ENCODE measurements at places on chromosomes 13 and 19.

DNA sequence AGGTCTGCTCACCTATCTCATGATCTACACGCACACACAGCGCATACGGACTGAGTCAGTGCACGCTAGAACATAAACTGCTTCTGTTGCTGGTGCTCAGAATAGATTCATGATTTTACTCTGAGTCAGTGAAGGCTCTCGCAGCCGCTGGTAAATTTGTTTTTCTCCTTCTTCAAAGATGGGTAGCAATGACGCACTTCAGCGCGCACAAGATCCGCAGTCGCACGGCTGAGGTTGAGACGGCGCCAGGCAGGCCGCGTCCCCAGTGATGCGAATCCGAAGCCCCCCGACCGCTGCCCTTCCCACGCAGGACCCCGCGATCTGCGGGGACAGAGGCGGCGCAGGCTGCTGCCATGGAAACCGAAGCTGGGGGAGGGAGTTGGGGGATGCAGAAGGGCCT lies 103.7 kb upstream of the USP29 start:
- no peak for DNase-seq

DNA sequence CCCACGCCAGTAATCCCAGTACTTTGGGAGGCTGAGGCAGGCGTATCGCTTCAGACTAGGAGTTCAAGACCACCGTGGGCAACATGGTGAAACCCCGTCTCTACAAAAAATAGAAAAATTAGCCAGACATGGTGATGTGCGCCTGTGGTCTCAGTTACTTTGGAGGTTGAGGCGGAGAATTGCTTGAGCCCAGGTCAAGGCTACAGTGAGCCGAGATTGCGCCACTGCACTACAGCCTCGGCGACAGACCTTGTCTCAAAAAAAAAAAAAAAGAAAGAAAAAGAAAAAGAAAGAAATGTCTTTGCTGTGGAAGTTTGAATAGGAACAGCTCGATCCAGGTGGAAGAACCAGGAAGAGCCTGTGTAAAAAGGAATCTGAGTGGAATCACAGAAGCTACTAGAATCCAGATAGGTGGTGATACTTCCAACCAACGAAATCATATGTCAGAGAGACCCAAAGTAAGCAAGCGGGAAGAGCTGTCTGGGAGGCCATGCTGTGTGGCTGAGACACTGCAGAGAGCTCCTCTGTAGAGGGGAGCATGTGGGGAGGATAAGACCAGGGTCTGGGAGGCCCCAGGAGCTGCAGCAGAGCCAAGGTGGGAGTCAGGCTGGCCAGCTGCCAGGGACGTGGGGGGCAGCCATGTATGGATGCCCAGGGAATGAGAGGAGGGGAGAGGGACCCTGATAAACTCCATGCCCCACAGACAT lies 21.1 kb downstream of the LATS2 start:
- no peak for DNase-seq

DNA sequence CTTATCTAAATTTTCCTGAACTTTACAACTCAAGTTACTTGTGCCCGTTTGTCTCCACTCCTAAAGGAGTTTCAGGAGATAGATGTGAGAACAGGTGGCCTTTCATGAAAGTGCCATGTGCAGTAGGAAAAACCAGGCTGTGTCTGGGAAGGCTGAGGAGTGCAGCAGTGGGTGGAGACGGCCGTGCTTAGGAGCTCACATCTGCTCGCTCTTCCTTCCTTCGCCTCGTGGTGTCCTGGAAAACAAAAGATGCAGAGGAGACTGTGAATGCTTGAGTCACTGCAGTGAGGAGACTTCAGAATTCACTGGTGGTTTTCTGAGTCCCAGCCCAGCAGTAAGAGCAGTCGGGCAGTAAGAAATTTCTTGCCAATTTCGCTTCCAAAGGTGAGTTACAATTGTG lies 138.4 kb upstream of the RNF113B start:
- DNase-seq: no peak

DNA sequence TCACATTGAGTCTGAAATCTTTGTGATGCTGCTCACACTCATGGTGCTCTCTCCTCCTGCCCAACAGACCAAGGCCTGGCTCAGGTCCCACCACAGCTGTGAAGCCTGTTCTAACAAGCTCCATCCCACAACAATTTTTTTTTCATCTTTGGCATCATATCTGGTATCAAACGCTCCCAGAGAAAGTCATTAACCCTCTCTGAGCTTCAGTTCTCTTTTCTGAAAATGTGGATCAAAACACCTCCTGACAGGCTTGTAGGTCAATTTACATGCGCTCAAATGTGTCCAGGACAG lies 224.4 kb downstream of the LACC1 start:
- DNase-seq: no peak

GRCh38 chr13:77448689-77449088 lies 86.8 kb upstream of the SCEL start:
- no peak for DNase-seq

DNA sequence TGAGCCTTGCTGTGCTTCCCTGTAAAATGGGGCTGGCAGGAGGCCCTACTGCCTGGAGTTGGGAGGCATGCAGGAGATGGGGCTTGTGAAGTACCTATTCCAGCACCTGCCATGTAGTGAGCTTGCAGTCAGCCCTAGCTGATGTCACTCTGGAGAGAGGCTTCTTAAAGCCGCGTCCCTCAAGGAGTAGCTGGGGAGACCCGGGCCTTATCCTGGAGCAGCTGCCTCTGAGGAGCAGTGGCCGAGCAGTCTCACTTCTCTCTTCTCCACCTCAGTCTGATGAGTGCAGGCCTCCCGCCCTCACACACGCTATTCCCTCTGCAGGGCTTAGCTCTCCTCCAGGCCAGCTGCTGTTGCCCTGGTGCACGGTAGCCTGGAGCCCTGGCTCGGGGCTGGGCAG lies 18.0 kb downstream of the CLASRP start:
- DNase-seq: no peak

- no peak for DNase-seq
Observed at GRCh38 chr13:99985241-99985874, 3.8 kb downstream of the ZIC2 start.

- no peak for DNase-seq
Observed at GRCh38 chr13:44425041-44425814, 51.6 kb downstream of the SERP2 start.

DNA sequence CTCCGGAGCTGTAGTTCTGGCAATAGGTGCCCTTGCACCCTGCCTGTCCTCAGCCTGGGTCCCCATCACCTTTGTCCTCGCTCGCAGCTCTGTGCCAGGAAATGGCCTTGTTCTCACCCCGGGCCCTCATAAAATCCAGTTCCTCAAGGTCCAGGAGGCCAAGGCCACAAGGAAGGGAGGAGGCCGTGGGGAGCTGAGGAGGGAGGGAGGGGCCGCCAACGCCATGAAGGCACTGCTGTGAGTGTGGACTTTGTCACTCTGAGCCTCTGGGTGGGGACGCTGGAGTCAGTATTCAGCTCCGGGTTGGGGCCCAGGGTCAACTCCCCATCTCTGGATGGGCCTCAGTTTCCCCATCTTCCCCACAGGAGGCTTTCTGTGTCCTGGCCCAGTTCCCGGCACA lies 9.2 kb upstream of the GNA11 start:
- no peak for DNase-seq

- no peak for DNase-seq
Observed at GRCh38 chr19:40576151-40576584, 505 bp upstream of the SHKBP1 start.

DNA sequence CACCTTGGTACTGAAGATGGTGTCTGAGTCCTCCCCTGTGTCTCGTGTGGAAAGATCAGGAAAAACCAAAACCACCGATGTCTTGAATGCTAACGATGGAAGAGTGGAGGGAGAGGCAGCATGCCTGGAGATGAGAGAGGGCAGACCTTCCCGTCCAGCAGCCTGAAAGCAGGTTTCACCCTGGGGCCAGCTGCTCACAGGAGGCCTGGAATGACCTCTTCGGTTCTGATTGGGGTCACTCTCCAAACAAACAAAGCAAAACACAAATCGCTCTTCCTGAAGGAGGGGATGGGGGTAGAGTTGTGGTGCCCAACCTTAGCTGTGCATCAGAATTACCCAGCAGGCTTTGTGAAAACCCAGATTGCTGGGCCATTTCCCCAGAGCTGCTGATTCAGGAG lies 142.3 kb upstream of the SOX1 start:
- no peak for DNase-seq

DNA sequence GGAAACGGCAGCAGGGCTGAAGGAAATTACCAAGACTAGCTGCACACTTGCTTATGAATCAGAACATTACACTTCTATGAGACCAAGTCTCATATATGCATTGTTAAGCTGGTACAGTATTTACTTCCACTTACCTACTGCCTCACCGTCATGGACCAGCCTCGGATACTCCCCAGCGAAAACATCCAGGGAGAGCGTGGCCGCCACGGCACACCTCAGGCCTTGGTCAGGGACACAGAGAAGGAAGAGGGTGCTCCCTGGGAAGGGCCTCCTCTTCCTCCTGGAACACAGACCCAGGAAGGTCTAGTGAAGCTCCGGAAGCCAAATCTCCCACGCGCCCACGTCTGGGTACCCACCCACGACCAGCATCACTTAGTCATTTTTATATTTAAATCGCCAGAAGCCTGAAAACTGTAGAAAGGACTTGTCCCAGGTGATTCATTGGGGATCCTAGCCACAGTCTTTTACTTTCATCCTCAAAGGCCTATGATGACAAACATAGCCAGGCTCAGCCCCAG lies 24.4 kb upstream of the MTIF3 start:
- DNase-seq: no peak

GRCh38 chr19:30739394-30739793 lies 367.2 kb downstream of the ZNF536 start:
- no peak for DNase-seq

GRCh38 chr19:49415102-49415809 lies 8.0 kb downstream of the PTH2 start:
- DNase-seq: no peak

- no peak for DNase-seq
Observed at GRCh38 chr19:5997371-5997770, 19.4 kb upstream of the RANBP3 start.

DNA sequence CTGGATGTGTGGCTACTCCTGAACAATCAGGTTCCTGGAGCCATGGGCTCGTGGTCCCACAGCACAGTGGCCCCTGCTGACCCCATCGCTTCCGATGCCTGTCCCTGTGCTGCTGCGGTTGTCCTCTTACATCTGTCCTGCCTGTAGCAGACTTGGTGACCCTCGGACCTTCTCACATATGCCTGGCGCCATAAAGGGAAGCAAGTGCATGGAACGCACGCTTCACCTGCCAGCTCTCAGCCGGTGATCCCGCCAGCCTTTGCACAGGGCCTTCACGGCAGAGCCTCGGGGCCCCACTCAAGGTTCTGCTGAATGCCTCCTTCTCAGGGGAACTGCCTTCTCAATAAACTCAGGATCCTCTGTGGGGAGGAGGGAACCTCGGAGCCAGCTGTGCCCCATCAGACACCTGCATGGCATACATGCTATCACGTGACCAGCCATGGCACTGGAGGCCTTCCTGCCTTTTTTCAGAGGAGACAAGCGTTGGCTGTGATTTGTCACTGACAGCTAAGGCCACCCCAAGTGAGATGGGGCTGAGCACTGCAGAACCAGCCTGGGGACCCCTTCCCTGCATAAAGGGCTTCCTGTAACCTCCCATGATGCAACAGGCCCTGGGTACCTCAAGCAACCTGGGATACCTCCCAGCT lies 24.3 kb downstream of the PEPD start:
- DNase-seq: no peak

GRCh38 chr13:43785650-43786471 lies 911 bp downstream of the ENOX1 start:
- DNase-seq: no peak

DNA sequence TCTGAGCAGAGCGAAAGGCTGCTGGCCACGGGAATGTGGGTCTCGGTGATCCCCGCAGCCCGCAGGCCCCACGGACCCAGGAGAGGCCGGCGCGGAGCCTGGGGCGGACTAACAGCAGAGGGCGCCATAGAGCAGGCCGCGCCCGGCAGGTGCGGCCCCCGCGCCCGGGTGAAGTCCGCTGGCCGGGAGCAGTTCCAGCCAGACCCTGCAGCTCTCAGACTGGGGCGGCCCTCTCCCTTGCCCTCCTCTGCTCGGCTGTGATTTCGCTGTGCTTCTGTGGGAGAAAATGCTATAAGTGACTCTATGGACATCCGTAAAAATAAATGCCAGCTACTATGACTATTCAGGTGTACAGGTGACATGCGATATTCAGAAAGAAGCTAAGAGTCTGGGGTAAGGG lies 37.7 kb downstream of the GSX1 start:
- DNase-seq: peak; percentile 53

GRCh38 chr13:51953347-51954195 lies 57.7 kb downstream of the ATP7B start:
- no peak for DNase-seq

DNA sequence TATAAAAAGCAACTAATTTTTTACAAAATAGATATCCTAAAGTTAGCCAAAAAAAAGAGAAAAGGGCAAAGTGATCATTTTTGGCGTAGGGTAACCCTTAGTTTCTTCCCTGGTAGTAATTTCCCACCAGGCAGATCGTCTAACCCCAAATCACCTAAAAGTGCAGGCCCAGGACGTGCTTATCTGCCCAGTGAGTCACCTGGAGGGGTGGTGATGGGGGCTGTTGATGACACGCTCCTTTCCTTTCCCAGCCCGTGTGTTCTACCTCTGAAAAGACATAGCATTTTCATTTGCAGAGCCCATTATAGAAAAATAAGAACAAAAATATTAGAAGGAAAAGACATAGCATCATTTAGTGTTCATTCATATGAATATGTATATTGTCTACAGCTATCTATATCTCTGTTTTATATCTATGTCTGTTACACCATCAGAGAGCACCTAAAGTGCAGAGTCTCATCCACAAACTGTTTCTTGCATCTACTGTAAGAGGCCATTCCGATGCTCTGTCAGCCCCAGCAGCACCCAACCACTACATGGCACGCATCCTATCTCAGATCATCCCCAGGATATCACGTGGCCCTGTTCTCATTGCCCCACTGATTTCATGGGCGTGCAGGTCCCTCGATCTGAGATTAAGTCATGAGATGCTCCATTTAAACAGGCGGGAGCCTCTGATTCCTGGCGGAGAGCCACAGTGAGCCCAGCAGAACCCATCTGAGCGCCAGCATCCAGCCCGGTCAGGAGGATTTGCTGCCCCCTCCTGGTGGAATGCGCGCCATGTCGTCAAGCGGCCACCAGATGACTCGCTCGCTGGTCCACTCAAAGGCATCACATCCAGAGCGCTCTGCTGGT lies 8.5 kb upstream of the LILRB3 start:
- DNase-seq: peak; percentile 91

DNA sequence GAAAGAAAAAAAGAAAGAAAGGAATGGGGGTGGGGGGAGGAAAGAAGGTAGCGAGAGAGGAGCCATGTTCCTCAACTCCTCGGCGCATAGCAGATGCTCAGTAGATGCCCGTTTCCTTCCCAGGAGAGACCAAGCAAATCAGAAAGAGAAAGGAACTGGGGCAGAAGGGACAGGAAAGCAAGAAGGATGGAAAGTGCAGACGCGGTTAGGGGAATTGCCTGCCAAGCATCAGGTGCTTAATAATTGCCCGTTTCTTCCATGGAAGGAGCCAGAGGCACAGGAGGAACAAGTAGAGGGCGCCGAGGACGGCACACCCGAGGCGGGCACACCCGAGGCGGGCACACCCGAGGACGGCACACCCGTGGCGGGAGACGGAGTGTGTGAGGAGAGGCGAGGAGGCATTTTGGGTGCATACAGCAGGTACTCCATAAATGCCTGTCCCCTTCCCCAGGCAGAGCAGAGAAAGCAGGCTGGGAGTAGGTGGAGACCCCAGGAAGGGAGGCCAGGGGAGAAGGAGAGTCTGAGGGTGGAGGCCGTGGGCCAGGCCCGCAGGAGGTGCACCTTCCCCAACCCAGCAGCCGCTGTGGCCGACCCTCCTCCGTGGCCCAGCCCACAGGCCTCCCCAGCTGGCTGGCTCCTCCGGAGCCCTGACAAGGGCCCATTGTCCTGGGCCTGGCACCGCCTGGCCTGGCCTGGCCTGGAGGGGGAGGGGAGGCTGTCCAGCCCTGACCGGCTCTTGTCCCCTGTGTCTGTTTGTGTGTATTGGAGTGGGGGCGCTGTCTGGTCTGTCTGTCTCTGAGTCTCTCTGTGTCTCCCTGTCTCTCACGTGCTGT lies 14.6 kb downstream of the JOSD2 start:
- DNase-seq: no peak
